ENCODE measurements at places on chromosomes 16 and 17.

DNA sequence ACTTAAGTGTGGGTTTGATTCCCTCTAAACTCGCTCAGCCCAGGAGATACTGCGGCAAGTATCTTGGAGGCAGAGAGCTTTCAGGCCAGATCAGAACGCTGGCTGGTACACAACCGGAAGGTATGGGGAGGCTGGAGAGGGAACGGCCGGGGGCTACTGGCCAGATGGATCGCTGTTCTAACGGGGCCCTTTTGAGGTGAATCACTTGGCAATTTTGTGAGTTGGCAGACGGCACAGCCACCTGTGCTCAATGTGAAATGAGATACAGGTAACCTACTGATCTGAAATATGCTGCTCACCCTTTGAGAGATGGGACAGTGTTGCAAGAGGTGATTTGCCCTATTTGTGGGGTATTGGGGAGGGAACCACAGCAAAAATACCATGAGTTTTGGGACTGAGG is 622.9 kb upstream of the RBFOX1 start:
- no peak for DNase-seq

DNA sequence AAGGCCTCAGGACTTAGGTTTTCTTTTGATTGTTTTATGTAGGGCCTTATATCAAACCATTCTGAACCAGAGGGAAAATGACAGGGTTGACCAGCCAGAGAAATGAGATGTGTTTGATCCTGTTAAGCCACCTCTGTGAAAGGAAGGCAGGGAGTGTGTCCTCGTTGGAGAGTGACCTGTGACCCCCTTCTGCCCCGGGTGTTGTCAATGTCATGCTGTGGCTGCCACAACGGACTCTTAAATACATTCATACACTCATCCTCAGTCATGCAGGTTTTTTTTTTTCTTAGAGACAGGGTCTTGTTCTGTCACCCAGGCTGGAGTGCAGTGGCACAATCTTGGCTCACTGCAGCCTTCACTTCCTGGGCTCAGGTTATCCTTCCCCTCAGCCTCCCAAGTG is 6.1 kb downstream of the MYCBPAP start:
- DNase-seq: no peak

GRCh38 chr17:21453144-21453898 is 77.2 kb downstream of the KCNJ12 start:
- DNase-seq: no peak

- no peak for DNase-seq
Measured at GRCh38 chr16:51445250-51445649, 294.2 kb upstream of the SALL1 start.

DNA sequence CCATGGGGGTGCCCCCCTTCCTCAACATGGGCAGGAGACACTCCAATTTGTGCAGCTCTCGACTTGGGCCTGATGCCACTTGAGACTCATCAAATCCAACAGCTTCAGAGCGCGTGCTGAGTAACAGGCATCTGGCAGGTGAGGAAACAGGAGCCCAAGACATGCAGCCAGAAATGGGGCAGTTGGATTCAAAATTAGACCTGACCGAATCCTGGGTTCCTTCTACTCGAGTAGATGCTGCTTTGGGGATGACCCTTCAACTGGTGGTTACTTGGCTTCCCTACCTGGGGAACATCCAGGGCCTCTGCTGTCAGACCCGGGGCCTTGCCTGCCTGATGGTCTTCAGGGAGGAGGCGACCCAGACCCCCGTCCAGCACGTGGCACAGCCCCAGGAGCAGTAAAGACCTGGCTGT is 488 bp upstream of the NTN3 start:
- no peak for DNase-seq

GRCh38 chr17:14337596-14338079 is 36.8 kb downstream of the HS3ST3B1 start:
- no peak for DNase-seq

DNA sequence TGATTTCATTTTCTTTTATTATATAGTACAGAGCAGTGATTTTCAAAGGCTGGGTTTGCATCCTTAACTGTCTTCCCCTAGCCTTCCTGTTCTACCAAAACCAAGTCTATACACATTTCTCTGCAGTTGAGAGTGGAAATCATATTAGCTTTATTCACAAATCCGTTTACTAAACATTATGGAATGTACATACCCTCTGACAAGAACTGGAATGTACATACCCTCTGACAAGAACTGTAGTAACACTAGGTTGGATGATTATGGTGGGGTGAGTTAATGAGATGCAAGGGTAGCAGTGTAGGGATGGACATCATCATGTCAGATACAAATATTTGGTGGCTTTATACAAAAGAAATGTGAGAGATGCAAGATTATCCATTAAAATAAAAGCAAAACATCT is 154.8 kb downstream of the CYB561 start:
- no peak for DNase-seq

DNA sequence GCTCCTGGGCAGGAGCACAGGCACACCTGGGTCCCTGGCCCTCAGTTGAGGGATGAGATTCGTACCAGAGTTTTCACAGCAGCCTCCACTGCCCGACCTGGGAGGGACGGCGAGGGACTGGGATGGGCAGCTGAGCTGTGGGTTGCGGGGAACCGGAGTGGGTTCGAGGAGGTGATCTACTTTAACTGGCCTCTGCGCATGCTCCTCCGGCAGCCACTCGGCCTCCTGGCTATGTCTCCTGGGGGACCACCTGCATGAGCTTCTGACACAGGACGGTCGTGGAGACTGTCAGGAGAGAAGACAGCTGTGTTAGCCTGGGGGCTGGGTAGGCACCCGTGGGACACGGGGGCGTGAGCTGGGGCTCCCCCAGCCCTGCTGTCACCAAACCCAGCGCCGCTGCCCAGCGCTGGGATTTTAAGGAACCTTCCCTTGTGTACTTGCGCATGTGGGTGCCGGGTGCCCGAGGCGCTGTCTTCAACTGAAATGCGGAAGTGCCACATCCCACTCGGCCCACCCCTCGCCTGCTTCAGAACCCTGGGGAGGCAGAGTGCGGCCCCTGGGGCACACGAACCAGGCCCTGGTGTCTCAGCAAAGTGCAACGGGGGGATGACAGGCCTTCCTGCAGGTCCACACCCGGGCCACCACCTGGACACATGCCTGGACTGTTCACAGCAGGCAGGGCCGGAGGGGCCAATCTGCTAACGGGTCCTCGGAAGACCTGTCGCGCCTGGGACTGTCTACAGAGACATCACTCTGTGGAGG is 36.4 kb downstream of the SLC7A5 start:
- no peak for DNase-seq

DNA sequence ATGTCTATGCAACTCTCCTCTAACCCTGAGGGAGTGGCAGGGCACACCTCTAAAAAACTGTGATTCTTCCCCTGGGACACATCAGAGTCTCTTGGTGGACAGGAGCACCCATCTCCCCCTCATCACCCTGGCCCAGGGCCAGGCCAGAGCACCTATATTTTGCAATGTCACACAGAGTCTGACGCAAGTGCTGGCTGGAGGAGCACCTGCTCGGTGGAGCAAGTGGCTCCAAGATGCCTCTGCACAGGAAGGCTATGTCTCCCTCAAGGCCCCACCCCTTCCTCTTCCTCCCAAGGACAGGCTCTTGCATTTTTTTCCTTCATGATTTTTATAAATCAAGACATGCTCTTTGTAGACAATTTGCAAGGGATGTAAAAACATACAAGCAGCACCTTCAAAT is 13.3 kb downstream of the SNN start:
- no peak for DNase-seq

DNA sequence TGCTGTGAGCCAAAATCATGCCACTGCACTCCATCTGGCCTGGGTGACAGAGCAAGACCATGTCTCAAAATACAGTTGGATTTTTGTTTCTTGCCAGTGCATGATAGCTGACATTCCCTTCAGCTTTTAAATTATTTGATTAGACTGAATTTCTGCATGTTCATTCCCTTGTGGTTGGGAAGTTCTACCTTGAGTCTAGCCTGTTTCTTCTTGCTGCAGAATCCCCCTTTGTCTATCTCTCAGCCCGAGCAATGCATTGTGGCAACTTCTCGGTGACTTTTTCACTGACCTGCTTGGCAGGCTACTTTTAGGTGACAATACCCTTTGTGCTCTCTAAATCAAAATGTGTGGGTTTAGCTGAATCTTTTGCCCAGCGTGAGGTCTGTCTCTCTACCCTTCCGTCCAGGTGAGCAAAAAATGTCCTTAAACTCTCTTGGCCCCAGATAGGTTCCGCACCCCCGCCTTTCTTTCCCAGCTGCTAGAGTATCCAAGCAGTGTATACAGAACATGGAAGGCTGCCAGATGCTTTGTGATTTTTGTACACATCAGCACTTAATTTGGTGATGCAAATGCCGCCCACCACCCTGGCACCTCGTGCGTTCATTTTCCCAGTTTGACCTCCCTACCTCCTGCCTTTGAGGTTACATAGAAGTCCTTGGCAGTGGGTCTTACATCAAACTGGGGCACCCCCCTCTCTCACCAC is 130.2 kb downstream of the ABCC6 start:
- DNase-seq: no peak

DNA sequence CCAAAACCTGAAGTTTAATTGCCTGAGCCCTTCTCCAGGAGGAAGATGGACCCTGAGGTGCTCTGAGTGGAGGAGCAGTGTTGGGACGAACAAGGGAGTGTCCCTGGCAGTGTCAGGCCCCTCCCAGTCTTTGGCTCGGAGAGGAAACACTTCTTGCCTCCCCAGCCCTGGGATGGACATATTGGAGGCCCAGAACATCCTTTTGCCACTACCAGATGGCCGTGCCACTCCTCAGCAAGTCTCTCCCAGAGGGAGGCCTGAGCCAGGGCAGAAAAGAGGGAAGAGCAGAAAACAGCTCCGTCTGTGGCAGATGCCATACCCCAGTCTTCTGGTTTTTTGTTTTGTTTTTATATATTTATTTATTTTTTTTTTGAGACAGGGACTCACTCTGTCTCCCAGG is 91.5 kb upstream of the CRHR1 start:
- no peak for DNase-seq

GRCh38 chr16:82092711-82093110 is 57.7 kb downstream of the HSD17B2 start:
- no peak for DNase-seq

DNA sequence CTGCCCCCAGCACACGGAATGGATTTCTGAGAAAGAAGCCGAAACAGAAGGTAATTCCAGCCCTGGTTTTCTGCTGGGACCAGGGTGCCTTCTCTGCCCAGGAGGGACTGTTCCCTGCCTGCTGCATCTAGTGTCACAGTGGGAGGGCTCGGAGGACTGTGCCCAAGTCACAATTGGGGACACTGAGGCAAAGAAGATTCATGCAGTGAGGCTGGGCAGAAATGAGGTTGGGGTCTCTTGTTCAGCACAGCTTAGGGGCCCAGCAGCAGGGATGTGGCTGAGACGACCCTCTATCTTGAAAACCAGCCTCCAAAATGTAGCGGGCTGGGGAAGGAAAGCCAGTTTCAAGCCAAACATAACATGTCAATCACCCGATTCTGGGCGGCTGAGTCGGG is 592 bp downstream of the IL21R start:
- DNase-seq: no peak

- DNase-seq: no peak
Measured at GRCh38 chr17:79083191-79083971, 8.8 kb downstream of the ENGASE start.

Data from T-helper 1 cell (primary cell).